ENCODE measurements at places on chromosomes 7 and 10. TPM values are rescaled to one million over a fixed set of nuclear protein-coding genes. Genes with fewer than 3 reads are reported as not detected.
A peak's percentile ranks its signal among the peaks of the same experiment; 100 is the strongest.

DNA sequence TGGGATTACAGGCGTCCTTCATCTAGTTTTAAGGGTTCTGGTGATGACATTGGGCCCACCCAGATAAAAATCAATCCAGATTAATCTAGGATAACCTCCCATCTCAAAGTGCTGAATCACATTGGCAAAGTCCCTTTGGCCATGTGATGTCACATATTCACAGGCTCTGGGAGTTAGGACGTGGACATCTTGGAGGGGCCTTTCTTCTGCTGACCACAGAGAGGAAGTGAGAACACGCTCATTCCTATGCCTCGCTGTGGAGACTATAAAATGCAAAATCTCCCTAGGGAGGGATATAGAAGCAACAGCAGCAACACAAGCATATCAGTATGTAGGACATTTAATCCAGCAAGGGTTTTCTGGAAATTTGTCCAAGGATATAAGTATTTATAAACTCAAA, 266.0 kb upstream of the PITRM1 start:
- DNase-seq, result no peak

The CADPS2 gene
- 10.9 TPM for total RNA-seq

- DNase-seq, result no peak
Measured at GRCh38 chr10:64303566-64303965, 782.4 kb downstream of the REEP3 start.

GRCh38 chr7:584122-584465, 64.4 kb upstream of the PDGFA start:
- peak; percentile 44 for DNase-seq

GRCh38 chr10:71334221-71334791, 15.2 kb downstream of the SLC29A3 start:
- no peak for DNase-seq

DNA sequence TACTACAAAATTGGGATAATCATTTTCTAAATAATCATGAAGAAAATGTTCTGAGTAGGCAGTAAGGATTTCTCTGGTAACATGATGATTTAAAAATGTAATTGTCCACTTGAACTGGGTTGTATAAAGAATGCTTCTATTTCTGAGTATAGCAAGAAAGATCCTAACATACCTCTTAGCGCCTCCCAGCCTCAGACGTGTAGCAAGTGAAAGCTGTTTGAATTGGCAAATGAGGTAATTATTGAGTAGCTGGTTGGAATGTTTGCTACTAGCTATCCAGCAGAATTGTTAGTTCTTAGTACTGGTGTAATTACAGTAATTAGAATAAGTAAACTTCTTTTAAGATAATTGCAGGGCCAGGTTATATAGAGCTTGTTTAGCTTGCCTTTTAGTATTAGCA, 47.9 kb downstream of the SEPTIN7 start:
- DNase-seq, result no peak

- DNase-seq, result no peak
Measured at GRCh38 chr10:43166880-43167497, 28.7 kb downstream of the CSGALNACT2 start.

DNA sequence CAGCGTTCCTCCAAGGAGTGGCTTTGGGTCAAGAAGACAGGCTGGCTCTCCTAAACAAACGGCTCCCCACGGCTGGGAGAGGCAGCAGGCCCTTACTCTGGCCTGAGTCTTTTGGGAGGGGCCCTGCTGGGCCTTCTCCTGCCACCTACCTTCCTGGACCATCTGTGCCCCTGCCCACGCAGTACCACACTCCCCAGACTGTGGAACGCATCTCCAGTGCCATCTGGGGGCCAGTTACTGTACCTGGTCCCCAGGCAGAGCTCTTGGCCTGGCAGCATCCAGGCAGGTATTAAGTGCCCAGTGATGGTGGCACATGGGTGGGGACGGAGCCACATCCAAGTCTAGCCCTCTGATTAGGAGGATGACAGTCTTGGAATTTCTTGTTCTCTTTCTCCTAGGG, 14.4 kb downstream of the ALKBH4 start:
- DNase-seq, result peak; percentile 48

DNA sequence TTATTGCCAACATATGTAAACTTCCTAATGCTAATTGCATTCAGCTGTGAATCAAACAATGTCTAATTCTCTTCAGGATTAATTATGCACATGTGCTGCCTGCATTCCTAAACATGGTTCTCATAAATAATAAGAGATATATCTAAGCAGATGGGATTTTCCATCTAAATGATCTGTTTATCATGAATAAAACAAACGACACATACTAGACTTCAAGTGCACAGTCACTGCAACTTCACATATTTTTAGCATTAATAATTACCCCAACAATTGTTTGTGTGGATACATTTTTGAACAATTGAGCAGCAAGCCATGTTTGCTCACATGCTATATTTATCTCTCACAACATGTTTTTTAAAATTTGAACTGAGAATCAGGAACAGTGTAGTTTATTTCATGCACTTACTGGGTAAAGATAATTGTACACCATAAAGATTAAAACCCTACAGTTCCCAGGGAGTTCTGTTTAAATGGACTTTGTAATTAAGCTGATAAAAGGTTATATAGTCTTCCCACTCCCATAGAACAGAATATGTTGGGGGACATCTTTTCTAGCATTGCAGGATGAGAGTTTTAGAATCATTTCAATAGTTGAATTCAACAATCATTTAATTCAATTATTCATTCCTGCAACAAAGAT, 378.5 kb downstream of the MDFIC start:
- DNase-seq, result no peak

DNA sequence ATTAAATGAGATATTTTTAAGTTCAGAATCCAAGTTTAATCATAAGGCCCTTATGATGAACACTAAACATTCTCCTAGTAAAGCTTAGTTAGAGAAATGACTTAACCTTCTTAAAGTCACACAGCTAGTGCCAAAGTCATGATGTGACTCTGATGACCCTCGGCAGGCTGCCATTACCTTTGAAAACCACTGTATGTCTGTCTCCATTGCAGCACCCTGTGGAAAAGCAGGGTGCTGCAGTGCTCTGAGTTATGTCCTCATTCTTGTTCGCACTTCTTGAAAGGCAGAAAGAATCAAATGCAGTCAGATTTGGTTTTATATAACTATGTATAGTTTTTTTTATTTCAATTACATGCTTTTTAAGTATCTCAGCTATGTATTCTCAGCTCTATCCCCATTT, 105.0 kb downstream of the PHTF2 start:
- no peak for DNase-seq

DNA sequence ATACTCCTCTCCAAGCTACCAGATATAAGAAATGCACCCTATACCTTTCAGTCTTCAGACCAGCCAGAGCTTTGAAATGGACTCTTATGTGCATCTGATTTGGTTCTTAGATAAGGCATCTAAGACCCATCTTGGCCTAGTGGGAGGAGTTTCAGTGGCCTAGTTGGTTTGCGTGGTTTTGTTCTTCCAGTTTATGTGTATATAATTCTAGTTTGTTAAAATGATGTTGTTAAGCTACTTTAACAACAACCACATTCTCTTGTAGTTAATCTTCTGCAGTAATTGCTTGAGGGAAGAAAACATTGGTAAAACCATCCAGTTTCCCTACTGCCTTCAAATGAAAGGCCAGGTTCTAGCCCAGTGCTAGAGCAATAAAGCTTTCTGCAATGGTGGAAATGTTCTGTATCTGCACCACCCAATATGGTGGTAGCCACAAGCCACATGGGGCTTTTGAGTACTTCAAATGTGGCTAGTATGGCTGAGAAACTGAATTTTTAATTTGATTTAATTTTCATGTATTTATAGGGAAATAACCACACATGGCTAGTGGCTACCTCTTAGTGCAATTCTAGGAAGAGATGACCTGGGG, 66.3 kb downstream of the KLHDC10 start:
- no peak for DNase-seq

The DLD gene
- total RNA-seq, result 122 TPM

DNA sequence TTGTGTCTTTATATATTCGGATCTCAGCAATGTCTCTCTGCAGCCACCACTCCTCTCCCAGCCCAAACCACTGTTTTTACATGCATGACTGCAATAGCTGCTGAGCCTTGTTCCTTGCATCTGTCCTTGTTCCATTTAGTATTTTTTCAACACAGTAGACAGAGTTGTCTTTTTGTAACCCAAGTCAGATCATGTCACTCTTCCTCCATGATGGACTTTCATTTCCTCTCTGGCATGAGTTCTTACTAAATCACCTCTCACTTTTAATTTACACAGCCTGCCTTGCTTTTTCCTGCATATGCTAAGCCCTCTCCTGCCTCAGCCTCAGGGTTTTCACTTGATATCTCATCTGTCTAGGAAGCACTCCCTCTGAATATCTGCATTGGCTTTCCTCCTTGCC, 353.2 kb downstream of the HGF start:
- no peak for DNase-seq

GRCh38 chr7:139745678-139746143, 32.1 kb downstream of the HIPK2 start:
- DNase-seq, result no peak

GRCh38 chr7:1455241-1455939, 3.9 kb downstream of the MICALL2 start:
- DNase-seq, result peak; percentile 87

DNA sequence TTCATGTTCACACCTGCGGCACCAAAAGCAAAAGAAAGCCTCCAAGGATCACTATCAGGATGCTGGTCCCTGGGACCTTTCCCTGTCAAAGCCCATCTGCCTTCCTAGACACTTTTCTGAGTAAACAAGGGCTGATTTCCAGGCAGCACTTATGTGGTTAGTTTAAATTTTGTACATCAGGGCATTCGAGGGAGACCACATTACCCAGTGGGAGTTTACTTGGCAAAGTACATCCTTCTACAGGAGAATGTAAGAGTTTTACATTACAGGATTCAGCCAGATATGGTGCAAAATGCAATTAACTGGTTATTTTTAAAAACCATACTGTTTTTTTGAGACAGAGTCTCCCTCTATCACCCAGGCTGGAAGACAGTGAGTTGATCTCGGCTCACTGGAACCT, 132.1 kb downstream of the CSTF2T start:
- DNase-seq, result no peak

The ACTR3C gene
- 44.8 TPM for total RNA-seq

DNA sequence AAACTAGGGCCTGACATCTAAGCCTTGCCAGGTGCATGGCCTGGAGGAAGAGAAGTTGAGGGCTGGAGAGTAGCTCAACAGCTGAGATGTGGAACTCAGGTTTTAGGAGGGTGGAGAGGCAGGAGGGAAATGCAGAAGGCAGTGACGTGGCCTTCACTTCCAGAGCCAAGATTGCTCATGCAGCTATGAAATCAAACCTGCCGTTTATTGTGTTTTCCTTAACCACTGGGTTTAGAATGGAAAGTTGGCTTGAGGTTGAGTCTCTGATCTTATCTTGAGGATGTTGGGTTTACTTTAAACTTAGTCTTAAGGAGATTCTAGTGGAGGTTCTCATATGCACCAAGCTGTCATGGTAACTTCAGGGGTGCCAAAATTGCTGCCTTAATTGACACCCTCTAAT, 178.6 kb downstream of the SORCS3 start:
- DNase-seq, result no peak

- DNase-seq, result no peak
Measured at GRCh38 chr10:132900211-132900756, 42.1 kb downstream of the CFAP46 start.

DNA sequence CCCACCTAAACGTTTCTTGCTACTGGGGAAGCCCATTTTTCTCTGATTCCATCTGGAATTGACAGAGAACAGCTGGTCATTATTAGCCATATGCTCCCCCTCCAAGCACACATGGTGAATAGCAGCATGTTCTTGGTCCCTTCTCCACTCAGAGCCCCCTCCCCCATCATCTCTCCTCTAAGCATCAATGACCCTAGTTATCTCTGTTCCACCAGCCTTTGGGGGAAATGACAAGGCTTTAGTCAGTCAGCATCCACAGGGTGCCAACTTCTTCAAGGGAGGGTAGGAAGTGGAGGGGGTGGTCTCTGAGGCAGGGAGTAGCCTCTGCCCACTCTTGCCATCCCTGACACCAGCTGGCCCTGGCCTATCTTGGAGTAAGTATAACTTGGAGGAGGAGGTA, 163.1 kb downstream of the UBE2H start:
- DNase-seq, result no peak

- DNase-seq, result no peak
Measured at GRCh38 chr10:79409726-79410085, 35.7 kb downstream of the ZCCHC24 start.

DNA sequence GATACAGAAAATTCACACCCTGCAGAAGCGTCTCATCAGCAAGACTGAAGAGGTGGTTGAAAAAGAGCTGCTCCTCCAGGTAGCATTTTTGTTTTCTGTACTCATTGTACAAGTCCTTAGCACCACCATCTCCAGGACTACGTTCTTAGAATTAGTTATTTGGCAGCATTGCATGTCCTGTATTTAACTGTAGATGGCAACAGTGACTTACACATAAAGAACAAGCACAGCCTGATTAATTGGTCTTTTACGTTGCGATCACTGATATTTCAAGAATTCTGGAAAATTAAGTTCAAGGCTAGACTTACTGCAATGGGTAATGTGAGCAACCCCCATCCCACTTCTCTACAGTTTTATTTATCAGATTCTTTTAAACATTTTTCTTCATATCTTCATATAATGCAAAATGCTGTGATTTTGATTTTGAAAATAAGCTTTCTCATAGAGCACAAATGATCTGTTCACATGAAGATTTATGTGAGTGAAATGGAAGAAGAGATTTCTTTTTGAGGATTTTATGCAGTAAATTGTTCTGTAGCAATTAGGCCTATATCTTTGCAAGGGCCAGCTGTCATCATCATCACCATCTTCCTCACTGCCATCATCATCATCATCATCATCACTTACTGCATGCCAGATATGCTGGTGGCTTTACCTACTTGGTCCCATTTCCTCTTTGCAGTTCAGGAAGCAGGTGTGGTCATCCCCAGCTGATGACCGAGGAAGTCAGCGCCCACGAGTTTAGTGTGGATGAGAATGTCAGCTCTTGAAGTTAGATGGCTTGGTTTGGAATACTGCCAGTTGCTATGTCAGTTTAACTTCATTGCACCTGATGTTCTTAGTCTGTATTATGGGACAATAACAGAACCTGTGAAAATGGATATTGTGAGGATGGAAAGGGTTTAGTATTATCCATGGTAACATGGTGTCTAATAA, 53.4 kb downstream of the CFAP58 start:
- no peak for DNase-seq

- DNase-seq, result no peak
Measured at GRCh38 chr7:73888959-73889358, 28.0 kb downstream of the TMEM270 start.

- no peak for DNase-seq
Measured at GRCh38 chr7:127791446-127792189, 139.6 kb downstream of the SND1 start.
